MV-4-11 (cell line): ENCODE measurements at places on chromosomes 7 and 10.

DNA sequence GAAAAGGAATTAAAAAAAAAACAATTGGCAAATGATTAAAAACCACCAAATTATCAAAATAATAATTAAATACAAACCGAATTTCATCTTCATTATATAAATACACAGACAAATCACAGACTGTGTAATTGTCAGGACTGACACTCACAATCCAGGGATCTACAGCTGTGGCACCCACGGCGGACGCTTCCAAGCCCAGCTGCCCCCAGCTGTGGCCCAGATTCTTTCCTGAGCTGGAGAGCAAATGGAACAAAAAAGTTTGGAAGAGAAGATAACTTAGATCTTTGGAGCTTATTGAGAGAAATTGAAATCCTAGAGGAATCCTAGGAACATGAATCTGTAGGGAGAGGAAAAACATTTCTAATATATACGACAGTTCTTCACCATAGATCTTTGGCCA, 316.1 kb downstream of the OTUD1 start:
- no peak for DNase-seq

DNA sequence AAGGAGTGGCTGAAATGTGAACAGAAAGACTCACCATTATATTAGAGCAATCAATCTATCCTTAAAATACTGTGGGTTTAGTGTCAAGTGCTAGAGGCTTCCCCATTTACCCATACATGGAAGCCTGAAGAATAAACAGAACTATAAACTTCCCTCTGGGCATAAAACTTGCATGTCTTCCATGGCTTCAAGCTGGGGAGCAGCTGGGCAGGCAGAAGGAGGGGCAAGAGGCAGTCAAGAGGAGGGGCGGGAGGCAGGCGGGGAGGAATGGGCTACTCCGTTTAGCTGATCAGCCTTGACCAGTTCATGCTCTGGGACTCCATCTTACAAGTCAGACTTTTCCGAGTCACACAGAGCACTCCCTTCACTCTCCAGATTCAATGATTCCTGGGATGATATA, 3.5 kb upstream of the PRSS1 start:
- peak; percentile 23 for DNase-seq

DNA sequence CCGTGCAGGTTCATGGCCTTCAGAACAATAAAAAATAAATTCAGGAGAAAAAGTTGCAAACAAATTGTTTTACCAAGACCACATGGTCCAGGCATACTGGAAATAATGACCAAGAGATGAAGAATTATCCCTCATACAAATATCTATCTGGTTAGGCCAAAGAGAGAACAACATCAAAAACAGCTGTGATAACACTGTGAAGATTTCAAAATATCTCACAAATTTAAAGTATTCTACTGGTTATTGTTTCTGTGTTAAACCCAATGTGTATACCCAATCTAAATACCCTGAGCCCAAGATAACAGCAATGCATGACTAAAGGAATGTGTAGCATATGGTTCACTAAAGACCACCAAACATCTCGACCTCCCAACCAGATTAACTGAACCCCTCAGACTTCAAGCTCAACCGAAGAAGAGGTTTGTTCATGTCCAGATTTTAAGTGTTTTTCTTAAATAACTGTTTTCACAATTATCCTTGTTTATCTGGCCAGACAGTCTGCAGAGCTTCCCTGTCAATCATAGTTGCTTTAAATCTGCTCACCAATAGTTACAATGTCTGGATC, 10.9 kb downstream of the OR9A2 start:
- no peak for DNase-seq

- peak; percentile 86 for DNase-seq
These were observed 3.0 kb upstream of the HMX2 start for GRCh38 chr10:123144697-123145541.

GRCh38 chr7:147465223-147465622, 1125.3 kb upstream of the C7orf33 start:
- no peak for DNase-seq

DNA sequence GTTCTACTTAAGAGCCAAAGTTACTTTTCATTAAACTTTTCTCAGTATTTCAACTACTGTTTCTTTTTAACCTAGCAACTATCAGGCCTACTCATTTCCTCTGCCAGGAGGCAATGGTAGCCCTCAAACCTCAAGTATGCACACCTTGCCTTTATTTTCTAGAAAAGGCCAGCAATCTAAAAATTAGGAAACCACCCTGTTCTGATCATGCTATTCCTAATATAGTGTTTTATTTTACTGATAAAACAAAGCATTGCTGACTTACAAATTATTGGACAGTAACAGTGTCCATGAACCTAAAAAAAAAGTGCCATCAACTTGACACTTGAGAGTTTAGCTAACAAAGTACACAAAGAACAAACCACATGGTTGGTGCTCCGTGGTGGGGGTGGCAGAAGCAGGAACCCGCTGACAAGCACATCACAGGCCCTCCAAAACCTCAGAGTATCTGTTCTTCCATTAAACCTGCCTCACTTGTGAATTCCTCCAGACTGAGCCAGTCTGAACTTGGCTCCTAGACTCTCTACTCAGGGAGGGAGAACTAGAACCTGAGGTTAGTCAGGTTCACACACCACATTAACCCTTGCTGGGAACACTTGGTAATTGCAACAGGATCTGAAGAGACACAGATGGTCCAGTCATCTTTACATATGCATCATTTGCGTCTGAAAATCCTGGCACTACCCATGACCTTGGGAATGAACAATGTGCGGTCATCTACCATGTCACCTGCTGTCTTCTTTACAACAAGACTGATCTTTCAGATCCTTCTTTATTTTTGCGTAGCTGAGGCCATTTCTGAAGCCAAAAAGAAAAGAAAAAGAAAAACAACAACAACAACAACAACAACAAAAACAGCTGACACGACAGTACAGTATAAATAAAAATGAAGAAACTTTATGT, 31.9 kb downstream of the PIP4K2A start:
- peak; percentile 55 for DNase-seq

DNA sequence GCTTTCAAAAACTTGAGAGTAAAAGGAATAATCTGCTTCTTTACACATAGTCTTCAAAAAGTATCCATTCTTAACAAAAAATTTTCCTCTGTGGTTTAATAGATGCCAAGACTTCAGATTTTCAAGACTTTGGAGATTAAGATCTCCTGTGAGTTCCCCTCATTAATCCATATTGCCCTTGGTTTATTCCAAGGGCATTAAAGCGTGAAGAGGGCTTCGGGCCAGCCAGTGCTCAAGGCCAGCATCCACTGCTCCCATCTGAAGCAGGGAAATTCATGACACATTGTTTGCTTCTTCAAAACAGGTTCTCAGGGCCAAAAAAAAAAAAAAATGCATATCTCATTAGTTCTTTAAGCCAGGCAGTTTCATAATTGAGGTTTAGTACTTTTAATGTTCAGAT, 137.3 kb upstream of the RHOBTB1 start:
- DNase-seq = no peak

DNA sequence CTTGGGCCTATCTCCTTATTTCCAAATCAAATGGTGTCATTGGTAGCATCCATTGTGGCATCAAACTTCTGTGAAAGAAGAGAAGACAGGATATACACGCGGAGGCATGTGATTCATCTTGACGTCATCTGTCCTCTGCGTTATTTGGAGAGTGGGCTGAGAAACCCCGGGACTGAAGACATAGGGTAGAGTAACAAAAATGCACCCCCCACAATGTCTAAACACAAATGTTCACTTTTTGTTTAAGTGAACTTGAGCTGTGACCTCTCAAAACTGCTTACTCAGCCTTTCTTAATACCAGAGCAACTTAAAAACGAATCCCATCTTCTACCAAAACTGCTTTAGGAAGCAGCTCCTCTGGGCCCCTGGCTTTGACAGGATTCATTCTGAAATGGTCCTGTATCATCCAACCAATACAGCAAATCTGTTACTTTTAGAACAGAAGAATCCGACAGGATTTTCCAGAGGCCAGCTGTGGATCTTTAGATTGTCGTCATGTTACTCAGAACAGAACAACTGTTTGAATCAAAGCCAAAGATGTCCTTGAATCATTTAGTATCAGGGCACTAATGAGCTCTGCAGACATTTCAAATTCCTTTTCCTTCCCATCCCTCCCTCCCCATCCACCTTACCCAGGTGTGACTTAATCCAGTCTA, 438.1 kb downstream of the SUGCT start:
- no peak for DNase-seq

- no peak for DNase-seq
These were observed 291.9 kb downstream of the GFRA1 start for GRCh38 chr10:115981081-115981480.

- no peak for DNase-seq
These were observed 20.7 kb downstream of the LHPP start for GRCh38 chr10:124482236-124482800.
